Activated naive CD8-positive, alpha-beta T cell treated with anti-CD3 and anti-CD28 coated beads for 36 hours (primary cell): ENCODE measurements at places on chromosomes 16 and 17.

DNA sequence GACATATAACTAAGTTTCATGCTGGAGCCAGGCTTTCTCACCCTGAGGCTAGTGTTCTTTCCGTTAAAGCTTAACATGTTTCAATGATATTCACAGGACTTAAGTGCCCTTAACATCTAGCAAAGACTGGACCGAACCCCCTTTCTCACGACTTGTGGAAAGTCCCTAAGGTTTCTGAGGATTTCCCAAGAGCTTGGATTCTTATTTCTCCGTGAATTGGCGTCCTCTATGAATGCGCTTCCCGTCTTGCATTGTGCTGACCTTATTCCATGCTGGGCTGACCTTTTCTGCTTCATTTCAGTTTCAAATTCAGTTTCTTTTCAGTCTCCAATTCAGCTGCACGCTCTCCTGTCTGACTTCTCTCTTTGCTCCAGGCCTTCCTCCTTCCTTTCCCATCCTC, 206.4 kb downstream of the HS3ST3A1 start:
- H3K4me3 ChIP-seq: no peak overlapping the region
- H3K27ac ChIP-seq: no peak overlapping the region
- H3K36me3 ChIP-seq: no peaks in the 10 kb centered on the region
- peaks cover 9% of the 10 kb centered on the region for H3K27me3 ChIP-seq
- H3K4me1 ChIP-seq: no peaks in the 10 kb centered on the region

DNA sequence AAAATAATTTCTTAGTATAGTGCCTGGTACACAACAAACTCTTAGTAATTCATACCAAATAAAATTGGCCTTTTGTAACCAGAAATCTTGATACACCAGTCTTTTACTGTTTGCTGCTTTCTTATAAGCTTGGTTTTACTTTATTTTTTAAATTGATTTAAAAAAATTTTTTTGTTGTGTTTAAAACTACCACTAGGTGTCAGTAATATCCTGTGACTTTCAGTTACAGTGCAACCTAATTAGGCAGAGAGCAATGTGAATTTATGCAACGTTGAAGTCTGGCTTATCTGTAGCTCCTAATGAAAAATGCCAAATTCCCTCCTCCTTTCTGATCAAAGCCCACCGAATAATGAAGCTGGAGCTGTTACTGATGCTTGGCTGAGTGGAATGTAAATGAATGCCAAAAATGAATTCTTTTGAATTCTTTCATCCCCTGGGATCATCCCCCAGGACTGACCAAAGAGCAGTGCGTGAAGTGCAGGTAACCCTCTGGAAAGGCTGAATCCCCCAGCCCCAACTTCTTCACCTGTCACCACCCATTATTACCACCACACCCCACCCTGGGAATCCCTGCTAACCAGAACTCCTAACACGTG, 3.8 kb downstream of the ERCC4 start:
- no peak for DNase-seq
- no peaks in the 10 kb centered on the region for H3K27me3 ChIP-seq
- H3K27ac ChIP-seq: no peak overlapping the region
- H3K4me3 ChIP-seq: no peak overlapping the region
- peaks cover 25% of the 10 kb centered on the region for H3K4me1 ChIP-seq

DNA sequence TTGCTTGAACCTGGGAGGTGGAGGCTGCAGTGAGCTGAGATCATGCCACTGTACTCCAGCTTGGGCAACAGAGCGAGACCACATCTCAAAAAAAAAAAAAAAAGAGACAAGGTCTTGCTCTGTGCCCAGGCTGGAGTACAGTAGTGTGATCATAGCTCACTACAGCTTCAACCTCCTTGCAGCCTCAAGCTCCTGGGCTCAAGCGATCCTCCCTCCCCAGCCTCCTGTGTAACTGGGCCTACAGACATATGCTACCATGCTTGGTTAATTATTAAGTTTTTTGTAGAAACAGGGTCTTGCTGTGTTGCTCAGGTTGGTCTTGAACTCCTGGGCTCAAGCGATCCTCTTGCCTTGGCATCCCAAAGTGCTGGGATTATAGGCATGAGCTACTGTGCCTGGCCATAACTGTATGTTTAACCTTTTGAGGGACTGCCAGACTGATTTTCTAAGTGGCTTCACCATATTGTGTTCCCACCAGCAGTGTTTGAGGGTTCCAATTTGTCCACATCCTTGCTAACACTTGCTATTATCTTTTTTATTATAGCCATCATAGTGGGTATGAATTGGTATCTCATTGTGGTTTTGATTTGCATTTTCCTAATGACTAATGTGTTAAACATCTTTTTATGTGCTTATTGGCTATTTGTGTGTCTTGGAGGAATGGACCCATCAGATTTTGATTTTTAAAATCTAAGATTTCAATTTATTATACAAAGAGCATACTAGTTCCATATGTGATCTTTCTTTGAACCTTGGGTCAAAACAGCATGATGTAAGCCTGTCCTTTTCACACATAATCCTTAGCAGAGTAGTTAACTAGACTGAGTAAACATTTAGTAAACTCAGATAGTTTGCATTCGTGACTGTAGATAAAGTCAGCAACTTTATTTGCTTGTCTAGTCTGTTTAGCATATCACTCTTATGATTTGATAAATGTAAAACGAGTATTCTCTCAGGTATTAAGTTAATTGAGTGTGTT, 38.1 kb upstream of the KPNB1 start:
- no peak for DNase-seq
- H3K27me3 ChIP-seq: no peaks in the 10 kb centered on the region
- no peak overlapping the region for H3K27ac ChIP-seq
- H3K36me3 ChIP-seq: peaks cover 16% of the 10 kb centered on the region
- H3K4me1 ChIP-seq: no peaks in the 10 kb centered on the region

DNA sequence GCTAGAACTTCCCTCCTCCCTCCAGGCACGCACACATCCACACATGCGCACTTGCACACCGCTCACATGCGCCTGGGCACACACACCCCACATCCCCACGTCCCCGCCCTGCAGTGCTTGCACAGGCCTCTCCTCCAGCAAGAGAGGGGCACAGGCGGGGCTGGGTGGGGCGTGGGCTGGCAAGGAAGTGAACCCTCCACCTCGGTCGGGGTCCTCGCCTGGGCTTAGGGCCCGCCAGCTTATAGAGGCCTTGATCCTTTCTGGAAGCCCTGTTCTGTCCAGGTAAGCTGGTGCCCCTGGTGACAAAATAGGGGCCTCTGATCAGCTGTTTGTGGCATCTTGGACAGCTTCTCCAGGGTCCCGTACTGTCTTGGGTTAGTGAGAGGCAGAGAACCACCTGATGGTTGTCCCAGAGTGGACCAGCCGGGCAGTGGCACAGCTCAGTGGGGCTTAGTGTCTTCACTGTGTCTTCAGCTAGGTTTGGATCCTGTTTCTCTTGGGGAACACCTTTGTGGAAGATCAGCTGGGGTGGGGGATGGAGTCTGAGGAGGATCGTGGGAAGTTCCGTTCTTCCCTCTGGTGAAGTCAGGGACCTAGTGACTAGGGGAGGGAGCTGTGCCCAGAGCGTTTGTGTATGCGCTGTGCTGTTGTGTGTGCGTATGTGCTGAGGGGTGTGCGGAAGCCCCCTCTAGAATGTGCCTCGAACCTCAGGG, 12.1 kb downstream of the TBX4 start:
- H3K4me3 ChIP-seq: no peak overlapping the region
- DNase-seq: no peak
- no peak overlapping the region for H3K27ac ChIP-seq
- peaks cover 19% of the 10 kb centered on the region for H3K4me1 ChIP-seq
- H3K27me3 ChIP-seq: peaks cover 59% of the 10 kb centered on the region

DNA sequence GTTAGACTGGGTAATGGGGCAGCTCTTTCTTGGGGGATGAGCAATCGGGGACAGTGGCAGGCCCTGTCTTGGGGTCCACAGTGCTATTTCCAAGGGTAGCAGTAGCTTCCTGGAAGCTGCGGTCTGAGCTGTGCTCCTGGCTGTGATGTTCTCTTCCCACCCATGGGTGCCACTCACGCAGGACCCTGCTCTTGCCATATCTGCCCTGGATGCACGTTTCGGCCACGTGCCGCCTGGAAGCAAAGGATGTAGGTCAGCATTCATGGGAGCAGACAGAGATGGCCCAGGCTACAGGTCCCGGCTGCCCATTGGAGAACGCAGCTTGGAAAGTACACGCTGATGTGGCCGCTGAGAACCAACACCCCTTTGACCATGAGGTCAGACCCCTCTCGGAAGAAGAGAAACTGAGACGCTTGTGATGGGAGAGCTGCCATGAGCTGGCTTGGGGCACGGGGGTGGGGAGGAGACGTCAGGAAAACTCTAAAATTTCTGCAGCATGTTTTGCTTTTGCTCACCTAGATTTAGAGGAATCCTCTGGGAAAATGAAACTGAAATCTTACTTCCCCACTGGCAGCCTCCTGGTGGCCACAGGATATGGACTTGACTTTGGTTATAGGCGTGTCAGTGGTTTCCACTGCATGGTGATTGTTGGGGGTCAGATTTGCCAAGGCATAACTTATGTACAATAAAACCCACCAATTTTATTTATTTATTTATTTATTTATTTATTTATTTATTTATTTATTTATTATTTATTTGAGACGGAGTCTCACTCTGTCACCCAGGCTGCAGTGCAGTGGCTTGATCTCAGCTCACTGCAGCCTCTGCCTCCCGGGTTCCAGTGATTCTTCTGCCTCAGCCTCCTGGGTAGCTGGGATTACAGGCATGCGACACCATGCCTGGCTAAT, 36.2 kb upstream of the IRF8 start:
- no peak for DNase-seq
- H3K4me3 ChIP-seq: no peak overlapping the region
- H3K36me3 ChIP-seq: no peaks in the 10 kb centered on the region
- no peaks in the 10 kb centered on the region for H3K27me3 ChIP-seq
- H3K27ac ChIP-seq: no peak overlapping the region

DNA sequence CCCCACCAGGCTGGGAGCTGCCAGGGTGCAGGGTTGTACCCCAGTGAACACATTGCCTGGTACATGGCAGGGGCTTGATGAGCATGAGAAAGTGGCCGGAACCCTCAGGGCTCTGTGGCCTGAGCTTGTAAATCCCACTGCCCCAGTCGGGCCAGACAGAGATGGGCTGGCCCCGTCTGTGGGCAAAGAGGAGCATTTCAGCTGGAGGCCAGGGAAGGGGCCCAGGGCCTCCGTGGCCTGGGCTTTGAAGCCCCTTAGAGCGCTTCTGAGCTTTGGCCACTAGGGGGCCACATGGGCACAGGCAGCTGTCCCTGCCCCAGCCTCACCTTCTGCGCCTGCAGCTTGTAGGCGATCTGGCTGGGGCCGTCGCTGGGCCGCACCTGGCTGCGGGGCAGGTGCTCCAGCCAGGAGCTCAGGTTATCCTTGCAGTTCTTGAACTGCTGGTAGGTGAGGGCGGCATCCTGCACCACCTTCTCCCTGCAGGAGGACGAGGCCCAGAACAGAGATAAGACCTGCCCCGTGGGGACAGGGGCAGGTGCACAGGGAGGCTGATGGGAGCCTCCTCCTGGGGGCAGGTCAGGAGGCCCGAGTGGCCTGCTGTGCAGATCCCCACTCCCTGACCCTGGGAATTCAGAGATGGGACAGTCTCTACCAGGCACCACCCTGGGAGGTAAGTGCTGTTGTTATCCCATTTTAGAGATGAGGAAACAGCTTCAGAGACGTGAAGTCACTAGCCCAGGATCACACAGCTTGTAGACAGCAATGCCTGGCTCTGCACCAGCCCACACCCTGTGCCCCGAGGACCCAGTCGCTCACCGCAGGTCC, 12.8 kb downstream of the EVPL start:
- H3K27ac ChIP-seq: no peak overlapping the region
- H3K27me3 ChIP-seq: no peaks in the 10 kb centered on the region
- peaks cover 2% of the 10 kb centered on the region for H3K36me3 ChIP-seq
- peaks cover 5% of the 10 kb centered on the region for H3K4me1 ChIP-seq

DNA sequence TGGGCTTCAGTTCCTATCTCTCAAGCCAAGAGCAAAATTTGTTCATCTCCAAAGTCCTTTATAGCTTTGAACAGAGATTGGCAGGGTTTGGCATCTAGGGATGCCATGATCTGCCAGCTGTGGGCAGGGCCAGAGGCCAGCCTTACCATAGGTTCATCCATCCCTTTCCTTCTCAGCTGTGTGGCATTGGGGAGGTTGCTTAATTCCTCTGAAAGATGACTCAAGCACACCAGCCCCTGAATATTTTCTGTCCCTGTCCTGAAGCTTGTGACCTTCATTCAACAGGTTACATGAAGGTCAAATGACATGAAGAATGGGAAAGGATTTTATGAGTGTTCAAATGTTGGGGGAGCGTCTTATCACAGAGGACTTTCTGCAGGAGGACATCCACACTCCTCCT, 3.4 kb downstream of the MT1G start:
- no peak overlapping the region for H3K27ac ChIP-seq
- peaks cover 33% of the 10 kb centered on the region for H3K27me3 ChIP-seq
- no peak overlapping the region for H3K4me3 ChIP-seq
- H3K36me3 ChIP-seq: peaks cover 9% of the 10 kb centered on the region
- DNase-seq: no peak
- H3K4me1 ChIP-seq: peaks cover 25% of the 10 kb centered on the region

DNA sequence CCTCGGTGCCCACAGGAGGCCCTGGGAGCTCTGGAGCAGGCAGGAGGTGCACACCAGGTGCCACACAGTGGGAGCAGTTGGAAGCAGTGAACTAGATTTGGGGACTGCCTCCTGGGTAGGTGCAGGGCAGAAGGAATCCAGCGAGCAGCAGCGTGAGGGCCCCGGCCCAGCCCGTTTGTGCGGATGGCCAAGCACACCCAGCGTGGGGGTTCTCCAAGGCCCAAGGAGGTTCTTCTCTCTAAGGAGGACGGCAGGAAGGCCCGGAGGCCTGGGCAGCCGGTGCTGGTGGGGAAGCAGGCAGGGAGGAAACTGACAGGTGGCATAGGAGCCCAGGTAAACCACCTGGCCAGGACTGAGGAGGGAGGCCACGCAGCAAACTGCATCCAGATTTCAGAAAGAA, 17.0 kb downstream of the SOX8 start:
- H3K36me3 ChIP-seq: peaks cover 6% of the 10 kb centered on the region
- H3K4me1 ChIP-seq: peaks cover 36% of the 10 kb centered on the region
- no peak overlapping the region for H3K27ac ChIP-seq

- H3K4me3 ChIP-seq: no peak overlapping the region
- H3K4me1 ChIP-seq: peaks cover 54% of the 10 kb centered on the region
- H3K36me3 ChIP-seq: peaks cover 9% of the 10 kb centered on the region
- peak overlapping the region; percentile 60 for H3K27ac ChIP-seq
Measured at GRCh38 chr16:74577882-74578366, 29.0 kb downstream of the GLG1 start.

GRCh38 chr16:57092786-57093411, 516 bp downstream of the CPNE2 start:
- peak overlapping the region; percentile 75 for H3K4me3 ChIP-seq
- peaks cover 9% of the 10 kb centered on the region for H3K4me1 ChIP-seq
- H3K36me3 ChIP-seq: no peaks in the 10 kb centered on the region
- peaks cover 10% of the 10 kb centered on the region for H3K27me3 ChIP-seq
- peak; percentile 70 for DNase-seq
- H3K27ac ChIP-seq: no peak overlapping the region

- H3K27me3 ChIP-seq: no peaks in the 10 kb centered on the region
- H3K27ac ChIP-seq: no peak overlapping the region
- H3K4me1 ChIP-seq: peaks cover 21% of the 10 kb centered on the region
- DNase-seq: no peak
Measured at GRCh38 chr17:5552841-5553240, 31.5 kb downstream of the NLRP1 start.

DNA sequence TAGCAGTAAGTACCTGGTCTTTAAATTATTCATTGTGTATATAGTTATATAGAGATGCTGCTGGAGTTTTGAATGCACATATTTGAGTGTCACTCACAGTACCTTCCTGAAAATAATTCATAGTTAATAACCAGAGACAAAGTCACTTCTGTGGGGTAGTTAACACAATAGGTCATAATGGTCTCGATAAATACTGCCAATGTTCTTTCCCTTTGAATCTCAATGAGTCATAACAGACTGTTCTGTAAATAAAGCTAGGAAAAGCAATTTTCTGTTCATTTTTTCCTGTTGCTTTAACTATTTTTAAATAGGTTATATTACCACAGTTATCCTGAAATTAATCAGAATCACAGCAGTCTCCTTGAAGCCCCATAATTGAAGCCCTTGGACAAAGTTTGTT, 87.2 kb downstream of the MAP2K4 start:
- no peak overlapping the region for H3K4me3 ChIP-seq
- no peaks in the 10 kb centered on the region for H3K27me3 ChIP-seq
- no peak for DNase-seq
- no peak overlapping the region for H3K27ac ChIP-seq
